ENCODE measurements at places on chromosomes 5 and 9.
A peak's percentile ranks its signal among the peaks of the same experiment; 100 is the strongest.

- DNase-seq, result no peak
These were observed 43.2 kb upstream of the FOXE1 start for GRCh38 chr9:97809666-97810344.

DNA sequence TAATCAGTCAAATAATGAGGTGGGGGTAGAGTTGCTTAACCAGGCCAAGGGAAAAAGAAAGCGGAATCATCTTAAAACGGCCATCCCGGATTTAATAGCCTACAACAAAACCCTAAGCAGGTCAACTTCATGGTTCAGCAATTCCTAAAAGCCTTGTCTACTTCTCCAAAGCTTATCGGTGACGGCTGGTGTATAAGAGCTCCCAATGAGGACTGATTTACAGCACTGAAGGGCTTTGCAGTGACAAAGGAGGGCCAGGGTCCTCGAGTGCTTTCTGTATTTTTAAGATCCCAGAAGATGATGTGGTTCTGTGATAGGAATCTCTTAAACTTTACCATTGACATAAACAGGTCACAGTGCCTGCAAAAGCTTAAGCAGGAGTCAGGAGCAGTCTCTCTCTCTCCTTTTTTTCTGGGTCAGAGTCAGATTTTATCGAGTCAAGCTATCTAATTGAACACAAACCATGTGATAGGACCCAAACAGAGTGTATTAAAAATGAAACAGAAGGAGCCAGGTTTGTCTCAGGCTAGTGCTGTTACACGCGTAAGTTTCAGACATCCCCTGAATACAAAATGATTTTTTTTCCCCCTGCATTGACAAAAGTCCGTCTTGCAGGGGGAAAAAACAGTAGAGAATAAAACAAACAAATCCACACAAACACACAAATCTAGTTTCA lies 663.6 kb upstream of the ZNF608 start:
- DNase-seq, result no peak

- DNase-seq, result no peak
These were observed 97.6 kb upstream of the DHFR start for GRCh38 chr5:80752427-80752826.

DNA sequence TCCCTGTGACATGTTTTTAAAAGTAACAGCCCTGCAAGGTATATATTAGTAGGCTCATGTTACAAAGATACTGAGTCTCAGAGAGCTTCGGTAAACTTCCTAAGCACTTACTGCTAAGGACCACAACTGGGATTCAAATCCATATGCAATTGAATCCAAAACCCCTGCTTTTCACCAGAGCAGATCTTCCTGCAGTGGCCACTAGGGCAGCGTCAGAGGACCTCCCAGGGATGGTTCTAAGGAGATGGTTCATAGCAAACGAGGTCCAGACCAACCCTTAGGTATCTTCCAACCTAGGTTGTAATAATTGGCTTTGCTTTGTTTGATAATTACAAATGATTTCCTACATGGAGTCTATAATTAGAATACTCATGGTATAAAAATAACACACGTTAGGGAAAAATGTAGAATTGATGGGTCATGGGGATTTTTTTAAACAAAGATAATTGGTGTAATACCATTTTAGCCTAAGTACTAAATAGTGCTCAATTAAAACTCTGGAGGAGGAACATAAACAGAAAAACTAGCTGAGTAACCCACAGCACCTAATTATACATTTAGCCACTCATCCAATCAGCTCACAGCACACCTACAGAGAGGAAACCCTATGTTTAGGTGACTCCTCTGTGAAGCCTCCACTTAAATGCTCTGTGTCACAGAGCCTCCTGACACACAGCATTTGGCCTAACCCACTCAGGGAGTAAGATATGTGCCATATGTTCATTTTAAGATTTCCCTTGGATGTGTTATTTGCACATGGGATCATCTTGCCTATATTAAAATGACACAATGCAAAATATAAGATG lies 10.0 kb upstream of the CAST start:
- DNase-seq, result no peak

DNA sequence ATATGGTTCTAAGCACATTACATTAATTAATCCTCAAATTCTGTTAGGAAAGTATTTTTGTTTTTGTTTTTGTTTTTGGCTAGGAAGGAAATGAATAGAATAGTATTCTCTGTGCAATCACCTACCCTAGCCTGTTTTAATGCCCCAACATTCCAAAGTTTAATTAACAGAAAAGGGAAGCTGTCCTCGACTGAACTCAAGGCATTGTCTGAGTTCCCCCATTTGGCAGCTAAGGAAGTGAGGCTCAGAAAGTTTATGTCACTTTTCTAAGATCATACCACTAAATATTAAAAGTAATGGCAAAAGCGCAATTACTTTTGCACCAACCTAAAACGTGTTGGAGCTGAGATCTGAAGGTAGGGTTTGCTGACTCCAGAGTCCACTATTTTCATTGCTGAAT lies 59.8 kb downstream of the FGF1 start:
- DNase-seq, result no peak

DNA sequence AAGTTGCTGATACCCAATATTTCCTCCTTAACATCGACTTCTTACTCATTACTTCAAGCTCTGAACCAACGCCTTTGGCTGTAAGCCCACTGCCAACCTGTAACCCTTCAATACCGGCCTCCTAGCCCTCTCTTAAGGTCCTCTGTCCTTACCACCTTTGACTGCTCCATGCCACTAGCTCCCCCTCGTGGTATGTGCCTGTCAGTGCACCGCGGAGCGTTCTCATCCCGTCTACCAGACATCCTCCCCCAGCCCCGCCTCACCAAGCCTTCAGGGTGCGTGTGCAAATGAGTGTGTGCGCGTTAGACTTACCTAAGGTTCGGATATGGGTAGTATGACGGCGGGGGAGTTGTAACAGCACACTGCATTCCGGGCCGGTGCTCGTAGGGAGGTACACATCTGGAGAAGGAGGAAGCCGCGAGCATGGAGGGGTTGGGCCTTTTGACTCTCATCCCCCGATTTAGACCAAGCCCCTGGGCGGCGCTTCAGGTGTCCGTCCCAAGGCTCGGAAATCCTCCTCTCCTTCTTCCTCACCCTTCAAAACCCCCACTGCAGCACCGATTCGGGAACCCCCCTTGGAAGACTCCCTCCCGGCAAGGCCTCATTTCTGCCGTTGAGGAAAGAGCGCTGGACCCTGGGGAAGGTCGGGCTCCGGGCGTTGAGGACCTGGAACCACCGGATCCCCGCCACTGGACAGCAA lies 2.8 kb upstream of the MYORG start:
- DNase-seq, result peak; percentile 83

GRCh38 chr5:20032896-20033295 lies 44.9 kb upstream of the CDH18 start:
- DNase-seq, result no peak

- no peak for DNase-seq
These were observed 12.0 kb downstream of the PBX3 start for GRCh38 chr9:125758986-125759763.

DNA sequence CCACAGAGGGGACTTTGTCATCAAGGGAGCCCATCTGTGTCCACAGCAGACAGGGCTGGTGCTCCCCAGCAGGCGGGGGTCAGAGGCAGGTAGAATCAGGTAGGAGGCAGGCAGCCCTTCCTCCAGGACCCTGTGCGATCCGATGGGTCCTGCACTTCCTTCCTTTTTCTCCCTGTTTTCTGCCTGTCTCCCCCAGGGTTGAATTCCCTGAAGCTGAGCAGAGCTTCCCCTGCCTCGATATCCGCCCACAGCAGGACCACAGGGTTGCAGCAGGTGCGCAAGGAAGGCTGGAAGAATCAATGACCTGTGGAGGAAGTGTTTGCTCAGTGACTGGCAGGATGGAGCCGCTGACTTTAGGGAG lies 69.2 kb downstream of the MRPL36 start:
- no peak for DNase-seq

DNA sequence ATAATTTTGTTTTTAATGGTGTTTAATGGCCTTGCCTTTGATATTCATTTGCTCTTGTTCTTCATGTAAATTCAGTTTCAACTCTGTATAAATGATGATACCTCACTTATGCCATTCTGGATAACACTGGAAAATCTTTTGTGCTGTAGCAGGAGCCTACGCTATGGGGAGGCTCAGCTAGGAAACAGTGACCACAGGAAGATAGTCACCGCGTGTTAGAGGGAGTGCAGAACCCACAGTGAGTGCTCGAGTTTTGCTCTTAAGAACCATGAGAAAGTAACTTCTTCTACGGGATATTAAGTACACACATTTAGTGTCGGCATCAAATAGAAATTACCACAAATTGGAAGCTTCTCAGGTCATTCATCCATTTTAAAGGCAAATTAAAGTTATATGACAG lies 143.9 kb downstream of the IRX2 start:
- no peak for DNase-seq

- DNase-seq, result no peak
These were observed 6.4 kb upstream of the EEIG1 start for GRCh38 chr9:127987103-127987614.

- no peak for DNase-seq
These were observed 14.2 kb downstream of the RIC1 start for GRCh38 chr9:5643005-5643624.

DNA sequence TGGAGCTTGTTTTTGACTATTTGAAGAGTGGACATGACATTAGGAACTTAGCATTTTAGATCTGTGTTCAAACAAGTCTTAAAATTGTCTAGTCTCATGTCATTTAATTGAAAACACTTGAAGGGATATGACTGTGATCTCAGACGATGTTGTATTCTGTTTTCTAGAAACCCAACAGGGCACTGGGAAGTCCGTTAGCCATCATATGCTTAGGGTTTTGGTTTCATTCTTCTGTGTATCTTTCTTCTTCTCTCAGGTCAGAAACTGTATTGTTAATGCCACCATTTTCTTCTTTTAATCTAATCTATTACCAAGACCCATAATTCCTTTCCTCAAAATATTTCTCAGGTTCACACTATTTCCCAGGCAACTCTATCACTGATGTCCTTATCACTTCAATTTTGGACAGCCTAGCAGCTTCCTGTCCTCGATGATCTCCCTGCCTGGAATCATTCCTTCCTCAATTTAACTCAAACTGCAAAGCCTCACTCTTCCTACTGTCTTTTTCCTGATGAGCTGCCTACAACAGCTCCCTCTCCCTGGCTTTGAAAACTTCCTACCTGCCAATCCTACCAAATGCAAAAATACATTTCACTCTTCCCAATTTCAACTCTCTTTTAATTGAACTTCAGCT lies 77.7 kb downstream of the MEF2C start:
- DNase-seq, result no peak

DNA sequence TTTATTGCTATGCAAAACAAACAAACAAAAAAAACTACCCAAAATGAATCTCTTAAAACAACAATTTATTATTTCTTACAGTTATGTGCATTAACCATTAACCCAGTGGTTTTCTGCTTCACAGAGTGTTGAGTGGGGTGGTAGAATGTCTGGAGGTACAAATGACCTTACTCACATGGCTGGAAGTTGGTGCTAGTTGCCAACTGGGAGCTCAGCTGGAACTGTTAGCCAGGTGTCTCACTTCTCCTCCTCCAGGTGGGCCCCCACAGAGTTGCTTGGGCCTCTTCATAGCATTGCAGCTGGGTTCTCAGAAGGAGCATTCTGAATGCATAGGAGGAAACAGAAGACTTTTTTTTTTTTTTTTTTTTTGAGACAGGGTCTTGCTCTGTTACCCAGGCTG lies 10.5 kb upstream of the B4GALT1 start:
- DNase-seq, result no peak
